ENCODE measurements at places on chromosomes 11 and 22.

GRCh38 chr11:107898270-107898669 is 30.0 kb upstream of the RAB39A start:
- no peak for DNase-seq

DNA sequence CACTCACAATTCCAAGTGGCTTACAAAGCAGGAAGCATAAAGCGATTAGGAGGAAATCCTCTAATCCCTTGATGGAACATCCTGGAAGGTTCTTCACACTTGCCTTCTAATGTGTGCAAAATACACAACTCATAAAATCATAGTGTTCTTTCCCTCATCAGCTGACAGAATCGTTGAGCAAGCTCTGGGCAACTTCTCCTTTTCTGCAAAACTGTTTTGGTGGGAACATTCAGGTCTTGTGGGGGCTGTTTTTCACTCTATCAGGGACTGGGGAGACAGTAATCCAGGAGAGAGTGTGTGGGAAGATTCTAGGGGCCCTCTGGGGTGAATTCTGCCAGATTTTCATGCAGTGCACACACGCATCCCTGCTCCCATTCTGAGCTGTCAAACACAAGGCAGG is 53.2 kb downstream of the IRAG1 start:
- no peak for DNase-seq

- no peak for DNase-seq
Observed at GRCh38 chr11:9681583-9682372, 17.9 kb downstream of the SWAP70 start.

GRCh38 chr22:42173183-42173926 is 42.7 kb upstream of the CYP2D6 start:
- no peak for DNase-seq

DNA sequence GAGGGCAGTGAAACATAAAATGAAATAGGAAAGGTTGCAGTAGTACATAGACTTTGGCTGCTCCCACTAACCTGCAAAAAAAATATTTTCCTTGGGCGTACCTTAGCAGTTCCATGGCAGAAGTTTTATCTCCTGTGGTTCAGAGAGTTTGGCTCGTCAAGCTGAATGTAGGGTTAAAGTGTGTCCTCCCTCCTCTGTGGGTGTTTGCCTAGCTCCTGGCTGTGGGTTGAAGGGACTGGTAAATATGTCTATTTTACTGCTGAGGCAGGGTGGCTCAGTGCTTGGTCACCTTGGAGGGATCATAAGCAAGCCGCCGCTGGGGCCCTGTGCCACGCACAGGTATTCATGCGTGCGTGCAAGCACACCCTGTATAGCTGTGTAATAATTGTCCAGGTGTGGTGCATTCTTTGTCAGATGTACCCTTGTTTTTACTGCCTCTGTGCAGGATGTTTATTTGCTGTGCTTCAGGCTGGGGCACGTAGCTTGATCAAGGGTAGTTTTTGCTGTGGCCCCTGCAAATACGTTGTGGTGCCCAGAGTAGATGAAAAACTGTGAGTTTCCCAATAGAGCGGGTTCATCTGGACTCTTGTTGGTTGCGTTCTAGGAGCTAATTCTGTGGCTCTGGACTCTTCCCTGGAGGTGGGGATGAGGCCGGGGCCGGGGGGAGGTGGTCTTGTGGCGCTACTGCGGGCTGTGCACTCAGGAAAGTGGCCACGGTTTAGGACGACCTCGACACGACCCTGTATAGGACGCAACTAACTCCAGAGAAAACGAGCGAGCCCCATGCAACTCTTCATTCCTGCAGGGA is 732 bp upstream of the SORL1 start:
- DNase-seq = no peak

DNA sequence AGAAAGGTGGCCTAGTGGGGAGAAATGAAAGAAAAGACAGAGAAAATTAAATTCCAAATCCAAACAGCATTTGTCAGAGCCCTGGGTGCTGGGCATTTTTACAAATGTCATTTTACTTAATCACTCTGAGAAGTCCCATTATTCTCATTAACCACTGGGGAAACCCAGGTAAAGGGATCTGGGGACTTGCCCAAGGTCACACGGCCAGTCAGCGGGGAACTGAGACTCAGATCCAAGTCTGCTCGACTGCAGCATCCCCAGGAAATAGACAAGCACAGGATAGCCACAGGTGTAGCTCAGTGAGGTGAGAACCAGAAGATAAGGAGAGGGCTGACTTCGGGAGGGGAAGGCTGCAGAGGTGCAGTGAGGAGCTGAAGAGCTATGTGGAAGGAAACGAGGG is 7.9 kb downstream of the NRXN2 start:
- DNase-seq = no peak

DNA sequence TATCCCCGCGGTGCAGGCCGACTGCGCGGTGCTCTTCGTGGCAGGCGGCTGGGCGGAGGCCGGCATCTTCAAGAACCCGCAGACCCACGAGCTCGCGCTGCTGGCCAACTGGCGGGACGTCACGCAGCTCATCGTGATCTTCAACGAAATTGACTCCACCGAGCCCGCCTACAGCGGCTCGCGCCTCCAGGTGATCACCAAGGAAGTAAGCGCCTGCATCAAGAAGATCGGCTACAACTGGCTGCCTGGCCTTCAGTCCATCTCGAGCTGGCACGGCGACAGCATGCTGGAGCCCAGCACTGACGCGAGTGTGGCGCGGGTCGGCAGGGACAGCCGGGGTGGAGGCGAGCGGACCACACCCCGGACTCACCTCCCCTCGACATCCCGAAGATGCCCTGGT is 53.9 kb upstream of the MTNR1B start:
- no peak for DNase-seq

GRCh38 chr22:46148816-46149511 is 1.4 kb upstream of the PPARA start:
- no peak for DNase-seq

DNA sequence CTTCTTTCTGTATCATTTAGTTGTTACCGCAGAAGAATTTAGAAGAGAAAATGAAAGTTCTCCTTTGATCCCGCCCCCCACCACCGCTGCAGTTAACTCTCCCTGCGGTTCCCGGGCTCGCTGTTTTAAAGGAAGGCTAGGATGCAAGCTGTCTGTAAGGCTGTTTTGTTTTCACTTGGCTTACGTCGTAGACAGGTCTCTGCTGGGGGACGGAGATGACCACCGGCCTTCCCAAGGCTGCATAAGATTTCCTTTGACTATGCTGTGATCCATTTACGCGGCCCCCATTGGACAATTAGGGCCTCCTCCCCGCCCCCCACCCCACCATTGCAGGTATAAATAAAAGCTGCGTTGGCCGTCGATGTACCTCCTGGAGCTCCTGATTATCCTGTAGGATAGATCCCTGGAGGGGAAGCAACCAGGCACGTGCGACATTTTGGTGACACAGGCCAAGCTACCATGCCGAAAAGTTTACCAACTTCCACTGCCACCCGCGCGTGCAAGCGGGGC is 1.4 kb upstream of the CPT1A start:
- peak; percentile 74 for DNase-seq

GRCh38 chr22:40694411-40694810 is 15.1 kb downstream of the MCHR1 start:
- DNase-seq = no peak

GRCh38 chr11:126461996-126462395 is 106.5 kb downstream of the ST3GAL4 start:
- no peak for DNase-seq

GRCh38 chr11:60854847-60855725 is 664 bp downstream of the PTGDR2 start:
- DNase-seq = no peak

GRCh38 chr11:100438376-100438775 is 248.7 kb upstream of the ARHGAP42 start:
- no peak for DNase-seq

GRCh38 chr11:11446967-11447366 is 93.9 kb upstream of the CSNK2A3 start:
- no peak for DNase-seq

- DNase-seq = no peak
Observed at GRCh38 chr11:60343094-60343704, 16.1 kb downstream of the MS4A6E start.

GRCh38 chr11:78961937-78962701 is 387.5 kb upstream of the NARS2 start:
- DNase-seq = peak; percentile 35

- no peak for DNase-seq
Observed at GRCh38 chr11:100994966-100995365, 134.6 kb downstream of the PGR start.

- no peak for DNase-seq
Observed at GRCh38 chr22:48091060-48091650, 1328.7 kb downstream of the TBC1D22A start.

GRCh38 chr11:100726680-100727079 is 39.6 kb downstream of the ARHGAP42 start:
- no peak for DNase-seq

DNA sequence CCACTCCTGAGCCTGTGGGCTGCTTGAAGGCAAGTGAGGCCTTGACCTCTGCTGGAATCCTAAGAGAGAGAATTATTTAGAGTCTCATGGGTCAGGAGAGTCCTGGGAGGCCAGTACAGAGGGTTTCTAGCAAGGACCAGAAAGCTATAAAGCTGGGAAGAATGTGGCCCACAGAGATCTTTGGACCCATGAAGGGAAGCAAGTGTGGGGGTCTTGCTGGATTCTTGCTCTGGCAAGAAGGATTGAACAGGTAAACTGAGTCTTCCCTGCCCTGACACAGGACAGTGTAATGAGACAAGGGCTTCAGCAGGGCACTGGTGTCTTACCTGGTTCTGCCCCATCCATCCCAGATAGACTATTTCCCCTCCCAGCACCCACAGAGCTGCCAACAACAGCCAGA is 18.4 kb downstream of the EIF3F start:
- no peak for DNase-seq

DNA sequence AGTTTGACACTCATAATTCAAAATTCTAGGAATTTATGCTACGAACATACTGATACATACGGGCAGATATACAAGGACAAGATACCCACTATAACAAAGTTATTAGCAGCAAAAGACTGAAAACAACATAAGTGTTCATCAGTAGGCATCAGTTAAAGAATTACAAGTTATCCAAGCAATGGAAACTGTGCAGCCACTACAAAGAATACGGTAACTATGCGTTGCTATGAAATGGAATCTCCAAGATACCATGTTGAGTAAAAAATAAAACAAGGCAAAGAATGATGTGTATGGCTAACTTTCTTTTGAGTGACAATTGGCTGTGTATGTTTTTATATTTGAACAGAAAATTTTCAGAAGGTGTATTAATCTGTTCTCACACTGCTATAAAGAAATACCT is 151.7 kb downstream of the ADAMTS15 start:
- DNase-seq = no peak

- DNase-seq = no peak
Observed at GRCh38 chr22:38346506-38346905, 29.3 kb upstream of the CSNK1E start.

- DNase-seq = no peak
Observed at GRCh38 chr11:68013611-68014156, 3.6 kb downstream of the ALDH3B1 start.

DNA sequence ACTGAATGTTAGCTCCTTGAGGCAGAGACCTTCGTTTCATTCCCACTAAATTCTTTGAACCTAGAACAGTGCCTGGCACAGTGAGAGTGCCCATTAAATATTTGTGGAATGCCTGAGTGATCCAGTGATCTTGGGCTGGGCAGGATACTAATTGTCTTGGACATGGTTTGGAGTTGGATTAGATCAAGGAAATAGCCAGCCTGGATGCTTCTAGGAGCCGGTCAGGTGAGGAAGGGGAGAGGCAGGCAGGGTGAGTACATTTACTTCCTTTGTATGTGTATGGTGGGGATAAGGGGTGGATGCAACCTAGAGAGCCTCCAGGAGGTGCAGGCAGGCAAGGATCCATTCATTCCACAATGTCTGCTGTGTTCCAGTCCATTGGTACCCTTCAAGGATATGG is 3.6 kb downstream of the SREBF2 start:
- DNase-seq = no peak

DNA sequence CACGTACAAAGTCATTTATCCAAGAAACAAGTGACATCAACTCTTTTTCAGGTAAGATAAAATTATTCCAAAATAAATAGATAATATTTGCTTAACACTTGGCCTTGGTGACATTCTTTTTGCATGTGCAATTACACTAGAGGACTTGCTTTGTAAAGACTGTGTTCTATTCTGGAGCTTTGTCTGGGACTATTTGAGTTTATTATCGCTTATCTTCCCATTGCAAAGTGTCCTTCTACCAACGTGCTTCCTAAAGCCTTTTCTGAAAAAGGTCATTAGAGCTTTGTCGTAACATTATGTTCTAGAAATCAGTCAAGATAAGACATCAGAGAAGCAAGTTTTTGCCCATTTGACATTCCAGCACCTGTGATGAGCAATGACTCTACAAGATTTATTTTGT is 78.3 kb upstream of the MYO18B start:
- peak; percentile 19 for DNase-seq

DNA sequence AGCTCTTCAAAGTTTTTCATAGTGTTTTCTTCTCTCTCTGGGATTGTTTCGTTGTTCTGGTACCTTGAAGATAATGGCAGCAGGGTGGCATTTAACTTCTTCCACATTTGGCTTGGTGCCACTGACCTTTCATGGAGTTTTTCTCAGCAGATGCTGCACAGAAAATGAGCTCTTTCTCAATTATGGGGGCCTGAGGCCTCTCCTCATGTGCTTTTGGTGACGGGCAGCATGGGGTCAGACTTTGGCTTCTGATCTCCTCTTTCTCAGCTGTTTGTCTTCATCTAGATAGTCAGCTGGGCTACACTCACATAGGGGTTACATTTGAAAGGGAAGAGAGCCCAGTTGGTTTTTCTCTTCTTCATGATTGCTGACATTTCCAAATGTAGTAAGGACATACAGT is 76.3 kb downstream of the FAT3 start:
- DNase-seq = no peak

DNA sequence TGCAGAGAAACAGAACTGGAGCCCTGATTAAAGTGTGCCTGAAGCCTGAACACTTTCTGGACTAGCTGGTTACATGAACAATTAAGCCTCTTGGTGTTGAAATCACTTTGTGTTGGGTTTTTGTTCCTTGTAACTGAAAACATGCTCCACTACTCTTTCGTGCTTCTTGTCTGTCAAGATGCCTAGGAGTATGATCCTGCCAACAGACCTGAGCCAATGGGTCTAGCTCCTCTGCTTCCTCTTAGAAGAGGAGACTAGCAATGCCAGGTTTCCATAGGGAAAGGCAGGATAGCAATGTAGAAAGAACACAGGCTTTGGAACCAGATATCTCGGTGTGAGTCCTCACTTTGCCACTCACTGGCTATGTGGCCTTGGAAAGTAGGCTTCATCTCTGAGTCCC is 40.3 kb downstream of the IRAG1 start:
- DNase-seq = no peak

DNA sequence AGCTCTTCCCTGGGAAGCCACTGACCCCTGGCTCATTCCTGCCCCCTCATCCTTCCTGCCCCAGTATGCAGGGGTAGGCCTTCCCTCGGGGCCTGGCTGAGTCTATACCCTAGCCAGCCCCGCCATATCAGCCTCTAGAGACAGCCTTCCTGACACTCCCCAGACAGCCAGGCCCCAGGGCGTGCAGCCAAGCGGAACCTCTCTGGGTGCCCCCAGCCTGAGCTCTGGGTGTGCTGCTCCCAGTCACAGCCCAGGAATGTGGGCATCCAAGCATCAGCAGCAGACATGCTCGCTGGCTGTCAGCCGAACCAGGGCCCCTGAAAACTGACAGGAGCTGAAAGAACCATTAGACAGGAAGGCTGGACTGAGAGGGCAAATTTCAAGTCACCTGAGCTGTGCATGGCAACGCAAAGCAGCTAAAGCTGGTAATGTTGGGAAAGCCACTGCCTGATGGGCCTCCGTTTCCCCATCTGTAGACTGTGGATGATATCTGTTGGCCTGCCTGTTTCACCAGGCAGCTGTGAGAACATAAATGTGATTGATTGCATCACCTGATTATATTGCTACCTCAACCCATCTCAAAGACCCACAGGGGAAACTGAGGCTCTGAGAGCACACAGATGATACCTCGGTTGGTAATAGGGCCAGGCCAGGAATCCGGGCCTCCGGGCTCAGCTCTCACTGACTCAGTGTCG is 93.2 kb downstream of the LRRC32 start:
- no peak for DNase-seq
